ENCODE measurements at places on chromosomes 1 and 21.

- DNase-seq: no peak
Measured at GRCh38 chr1:180849031-180849775, 63.5 kb upstream of the KIAA1614 start.

DNA sequence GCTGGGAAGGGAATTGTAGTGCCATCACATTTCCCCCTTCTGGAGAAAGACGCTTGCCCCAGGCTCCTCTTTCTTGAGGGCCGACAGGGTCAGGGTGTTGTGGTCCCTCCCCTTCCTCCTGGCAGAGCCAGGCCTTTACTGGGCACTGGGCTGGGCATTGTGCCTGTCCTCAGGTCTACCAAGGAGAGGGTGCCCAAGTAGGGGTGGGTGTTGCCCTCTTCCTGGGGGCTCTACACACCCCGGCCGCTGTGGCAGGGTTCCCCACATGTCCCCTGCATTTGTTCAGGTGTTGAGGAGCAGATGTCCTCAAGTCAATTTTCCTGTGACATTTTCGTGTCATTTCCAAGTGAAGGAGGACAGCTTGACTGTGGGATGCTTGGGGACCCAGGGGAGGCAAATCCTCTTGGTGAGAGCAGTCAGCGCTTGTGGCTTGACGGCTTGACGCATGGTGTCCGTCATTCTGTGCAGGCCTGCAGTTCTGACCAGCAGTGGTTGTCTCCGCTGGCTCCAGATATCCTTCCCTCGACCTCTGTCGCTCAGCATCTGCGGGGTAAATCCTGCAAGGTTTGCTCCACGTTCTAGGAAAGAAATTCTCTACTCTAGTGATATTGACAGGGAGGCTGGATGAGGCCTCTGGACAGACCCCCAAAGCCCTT, 181.9 kb upstream of the VAMP3 start:
- DNase-seq: peak; percentile 13

- DNase-seq: no peak
Measured at GRCh38 chr1:203544485-203544884, 50.5 kb downstream of the OPTC start.

- no peak for DNase-seq
Measured at GRCh38 chr1:40041466-40041838, 923 bp downstream of the CAP1 start.

DNA sequence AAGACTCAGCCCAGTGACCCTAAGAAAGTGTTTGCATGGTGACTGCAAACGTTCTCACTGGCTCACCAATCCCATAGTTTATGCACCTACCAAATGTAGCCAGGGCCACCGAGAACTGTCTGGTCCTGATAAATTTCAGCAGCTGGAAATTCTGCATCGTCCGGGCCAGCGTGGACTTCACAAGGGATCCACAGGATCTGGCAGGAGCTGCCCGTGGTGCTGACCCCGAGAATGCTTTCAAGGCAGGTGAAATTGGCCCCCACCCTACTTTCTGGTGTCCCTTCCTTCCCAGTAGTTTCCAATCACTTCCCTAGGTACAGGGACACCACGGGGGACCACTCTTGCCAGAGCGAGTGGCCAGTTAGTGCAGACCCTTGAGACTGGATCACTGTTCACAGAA, 26.2 kb downstream of the UBASH3A start:
- DNase-seq: no peak

- DNase-seq: no peak
Measured at GRCh38 chr1:116496380-116496779, 74.4 kb downstream of the CD58 start.

DNA sequence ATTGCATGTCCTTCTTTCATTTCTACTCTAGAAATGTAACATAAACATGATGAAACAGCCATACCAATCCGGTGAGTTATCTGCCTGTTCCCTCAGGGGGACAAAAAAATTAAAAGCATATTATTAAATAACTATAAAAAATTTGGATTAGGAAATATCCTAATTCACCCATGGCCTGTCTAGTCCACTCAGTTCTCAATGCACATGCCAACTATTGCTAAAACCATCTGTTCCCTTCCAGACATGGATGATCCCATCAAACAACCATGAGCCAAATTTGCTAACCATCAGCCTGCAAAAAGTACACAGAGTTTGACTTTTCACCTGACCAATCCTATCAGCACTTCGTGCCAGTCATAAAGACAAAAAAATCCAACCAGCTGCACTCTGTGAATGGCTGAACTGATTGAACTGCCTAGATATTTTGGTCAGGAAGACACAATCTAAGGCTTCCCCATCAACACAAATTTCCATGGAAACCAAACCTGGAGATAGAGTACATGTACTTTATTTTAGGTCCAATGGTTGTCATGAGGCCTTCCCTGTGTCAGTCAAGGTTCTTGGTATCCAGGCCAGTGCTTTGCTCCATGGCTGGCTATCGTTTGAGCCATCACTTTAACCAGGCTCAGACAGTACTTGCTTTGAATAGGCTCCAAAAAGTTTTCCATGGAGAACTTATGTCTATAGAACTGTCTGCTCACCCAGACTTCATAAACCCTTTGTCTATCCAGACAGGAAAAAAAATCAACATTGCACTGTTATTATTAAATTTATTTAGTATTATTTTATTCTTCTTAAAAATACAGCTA, 570.8 kb downstream of the LTN1 start:
- no peak for DNase-seq

Measured in activated naive CD8-positive, alpha-beta T cell treated with anti-CD3 and anti-CD28 coated beads, Interleukin-2, amount 10 ng/mL, durations not matched to agents 7 days and 5 days (primary cell).